ENCODE measurements at places on chromosomes 13 and 19.
A peak's percentile ranks its signal among the peaks of the same experiment; 100 is the strongest.

GRCh38 chr13:40120288-40120687, 464.8 kb downstream of the COG6 start:
- DNase-seq: no peak

DNA sequence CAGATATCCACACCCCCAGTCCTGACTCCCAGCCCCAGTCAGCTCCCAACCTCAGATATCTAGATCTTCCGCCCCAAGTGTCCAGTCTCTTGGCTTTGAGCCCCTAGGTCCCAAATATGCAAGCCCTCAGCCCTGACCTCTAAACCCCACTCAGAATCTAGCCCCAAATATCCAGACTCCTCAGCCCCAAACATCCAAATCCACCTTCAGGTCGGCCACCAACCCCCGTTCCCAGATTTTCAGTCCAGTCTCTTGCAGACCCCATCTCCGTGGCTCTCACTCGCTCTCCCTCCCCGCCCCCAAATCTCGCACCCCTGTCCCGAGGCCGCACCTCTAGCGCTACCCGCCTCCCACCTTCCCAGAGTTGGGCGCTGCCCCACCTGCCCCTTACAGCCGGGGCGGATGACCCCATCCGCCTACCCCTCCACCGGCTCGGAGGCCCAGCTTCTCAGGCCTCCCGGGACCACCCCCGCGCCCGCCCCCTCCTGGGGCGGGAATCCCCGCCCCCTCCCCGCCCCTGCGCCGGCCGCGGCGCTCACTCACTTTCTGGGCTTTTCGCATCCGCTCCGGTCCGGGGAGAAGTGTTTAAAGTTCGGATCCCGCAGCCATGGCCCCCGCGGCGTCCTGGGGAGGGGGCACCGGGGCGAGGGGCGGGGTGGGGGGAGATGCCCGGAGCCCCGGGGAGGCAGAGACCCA, 604 bp downstream of the ERFL start:
- no peak for DNase-seq

DNA sequence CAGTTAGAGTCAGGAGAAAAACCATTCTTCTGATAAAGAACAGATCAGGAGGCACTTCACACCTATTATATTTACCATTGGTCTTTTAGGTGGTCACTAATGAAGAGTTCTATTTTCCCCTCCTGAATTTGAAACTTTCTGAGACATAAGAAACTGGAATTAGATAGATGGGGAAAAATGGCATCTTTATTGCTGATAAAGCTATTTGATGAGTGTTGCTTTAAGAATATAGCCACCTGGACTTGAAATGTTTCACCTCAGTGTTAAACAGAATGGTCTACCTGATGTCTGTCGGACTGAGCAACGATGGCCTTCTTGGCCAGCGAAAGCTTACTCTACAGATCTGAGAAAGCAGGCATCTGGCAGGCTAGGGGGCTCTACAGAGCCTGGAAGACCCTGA, 107.0 kb downstream of the SLITRK5 start:
- no peak for DNase-seq

DNA sequence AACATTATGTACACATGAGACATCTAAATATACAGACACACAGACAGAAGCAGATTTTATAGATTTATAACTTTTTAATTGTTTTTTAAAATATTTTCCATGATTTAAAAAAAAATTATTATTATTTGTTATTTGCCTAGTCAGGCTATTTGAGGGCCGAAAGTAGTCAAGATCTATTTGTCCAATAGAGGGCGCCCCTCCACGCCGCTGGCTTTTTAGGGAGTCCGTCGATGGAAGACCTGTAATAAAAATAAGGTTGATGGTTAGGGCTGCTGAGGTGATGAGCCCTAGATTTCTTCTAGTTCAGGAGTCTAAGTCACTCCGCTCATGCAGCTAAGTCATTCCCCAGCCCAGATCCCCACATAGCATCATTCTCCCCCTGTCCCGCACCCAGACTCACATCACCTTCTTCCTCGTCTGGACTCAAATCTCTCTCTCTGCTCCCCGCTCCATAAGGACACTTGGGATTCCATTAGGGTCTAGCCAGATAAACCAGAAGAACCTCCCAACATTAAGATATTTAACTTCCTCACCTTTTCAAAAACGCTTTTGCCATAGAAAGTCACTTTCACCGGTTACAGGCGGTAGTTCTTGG, 33.9 kb upstream of the CEACAM21 start:
- no peak for DNase-seq

GRCh38 chr19:1167687-1168571, 6.1 kb downstream of the SBNO2 start:
- no peak for DNase-seq

DNA sequence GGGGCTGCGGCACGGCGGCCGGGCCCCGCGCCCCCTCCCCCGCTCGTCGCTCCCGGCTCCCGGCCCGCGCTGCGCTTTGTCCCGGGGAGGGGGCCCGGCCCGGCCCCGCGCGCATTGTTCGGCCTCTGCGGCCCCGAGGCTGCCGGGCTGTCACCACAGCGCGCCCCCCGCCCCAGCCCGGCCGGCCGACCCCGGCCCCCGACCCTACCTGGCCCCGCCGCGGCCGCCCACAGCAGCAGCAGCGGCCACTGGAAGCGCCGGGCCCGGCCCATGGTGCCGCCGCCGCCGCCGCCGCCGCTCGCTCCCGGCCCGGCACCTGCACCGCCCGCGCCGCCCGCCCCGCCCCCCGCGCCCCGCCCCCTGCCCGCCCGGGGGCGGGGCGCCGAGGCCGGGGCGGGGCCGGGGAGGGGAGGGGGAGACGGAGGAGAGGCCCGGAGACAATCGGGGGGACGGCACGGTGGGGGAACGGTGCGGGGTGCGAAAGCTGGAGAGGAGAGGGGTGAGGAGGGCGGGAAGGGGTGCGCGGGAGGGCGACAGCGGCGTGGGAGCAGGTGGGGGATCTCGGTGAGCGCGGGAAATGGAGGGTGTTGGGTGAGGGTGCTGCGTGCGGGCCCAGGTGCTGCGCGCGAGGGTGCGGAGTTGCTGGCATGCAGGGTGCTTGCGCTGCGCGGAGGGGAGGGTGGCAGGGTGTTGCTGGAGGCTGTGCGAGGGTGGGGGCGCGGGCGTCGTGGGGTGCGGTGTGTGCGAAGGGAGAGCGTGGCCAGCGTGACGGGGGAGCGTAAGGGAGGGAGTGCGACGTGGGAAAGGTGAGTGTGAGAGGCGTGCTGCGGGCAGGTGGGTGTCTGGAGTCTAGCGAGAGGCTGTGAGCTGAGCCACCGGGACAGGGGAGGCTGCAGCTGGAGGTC, at the start of gene CADM4:
Gene CADM4, minus strand, starts transcription at position 332 of the 905 bp plus-strand sequence. Its CDS starts 60 bp downstream, at position 272.
- peak; percentile 60 for DNase-seq

DNA sequence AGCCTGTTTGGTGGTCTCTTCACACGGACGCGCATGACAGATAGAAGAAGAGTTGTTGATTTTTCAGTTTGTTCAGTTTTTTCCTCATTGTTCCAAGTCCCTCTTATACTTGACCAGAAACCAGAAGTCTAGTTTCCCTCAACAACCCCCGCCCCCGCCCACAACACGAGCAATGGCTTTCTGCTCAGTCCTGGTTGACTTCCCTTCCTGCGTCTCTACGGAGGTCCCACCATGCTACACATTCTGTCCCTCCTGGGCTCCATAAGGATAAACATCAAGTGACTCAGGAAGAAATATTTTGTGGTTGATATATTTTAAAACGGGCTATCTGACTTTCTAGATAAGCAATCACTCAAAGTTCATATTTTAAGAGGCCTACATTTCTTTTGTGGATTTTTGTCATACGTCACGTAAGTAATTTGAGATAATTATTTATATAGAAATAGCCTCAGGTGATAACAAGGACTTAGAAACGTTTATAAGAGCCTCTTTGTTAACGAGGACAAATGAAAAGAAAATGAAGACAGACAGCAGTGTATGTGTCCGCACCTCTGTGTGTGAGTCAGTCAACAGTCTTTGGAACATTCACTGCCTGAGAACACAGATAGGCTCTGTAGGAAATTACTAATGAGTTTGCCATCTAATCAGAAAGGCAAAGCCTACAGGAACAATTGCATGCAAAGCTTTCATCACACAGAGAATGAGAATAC, 214.4 kb downstream of the RAP2A start:
- no peak for DNase-seq

DNA sequence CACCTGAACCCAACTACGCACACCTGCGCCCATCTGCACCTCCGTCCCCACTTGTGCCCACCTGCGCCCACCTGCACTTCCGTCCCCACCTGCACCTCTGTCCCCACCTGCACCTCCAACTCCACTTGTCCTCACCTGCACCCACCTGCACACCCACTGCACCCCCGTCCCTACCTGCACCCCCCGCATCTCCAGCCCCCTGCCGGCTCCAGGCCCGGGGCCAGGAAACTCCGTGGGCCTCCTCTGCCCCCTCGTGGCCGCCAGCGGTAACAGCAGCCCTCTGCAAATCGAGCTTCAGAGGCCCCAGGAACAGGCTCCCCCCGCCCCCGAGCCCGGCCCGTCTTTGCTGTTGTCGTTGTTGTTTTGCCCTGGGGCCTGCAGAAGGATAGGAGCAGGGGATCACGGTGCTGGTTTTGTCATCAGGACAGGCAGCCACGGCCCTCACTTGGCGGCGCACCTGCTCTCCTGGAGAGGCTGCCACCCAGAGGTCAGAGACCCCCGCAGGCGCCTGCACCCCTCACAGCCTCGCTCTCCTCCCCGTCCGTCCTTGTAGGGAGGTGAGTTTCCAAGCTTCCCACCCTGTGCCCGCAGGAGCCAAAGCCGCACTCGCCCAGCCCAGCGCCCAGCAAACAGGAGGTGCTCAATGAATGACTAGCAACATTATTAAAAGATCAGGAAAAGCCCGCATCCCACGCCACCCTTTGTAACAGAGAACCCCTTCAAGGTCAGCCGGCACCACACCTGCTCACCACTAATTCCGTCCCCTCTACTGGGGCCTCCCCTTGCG, 65.4 kb downstream of the GNG7 start:
- peak; percentile 59 for DNase-seq

DNA sequence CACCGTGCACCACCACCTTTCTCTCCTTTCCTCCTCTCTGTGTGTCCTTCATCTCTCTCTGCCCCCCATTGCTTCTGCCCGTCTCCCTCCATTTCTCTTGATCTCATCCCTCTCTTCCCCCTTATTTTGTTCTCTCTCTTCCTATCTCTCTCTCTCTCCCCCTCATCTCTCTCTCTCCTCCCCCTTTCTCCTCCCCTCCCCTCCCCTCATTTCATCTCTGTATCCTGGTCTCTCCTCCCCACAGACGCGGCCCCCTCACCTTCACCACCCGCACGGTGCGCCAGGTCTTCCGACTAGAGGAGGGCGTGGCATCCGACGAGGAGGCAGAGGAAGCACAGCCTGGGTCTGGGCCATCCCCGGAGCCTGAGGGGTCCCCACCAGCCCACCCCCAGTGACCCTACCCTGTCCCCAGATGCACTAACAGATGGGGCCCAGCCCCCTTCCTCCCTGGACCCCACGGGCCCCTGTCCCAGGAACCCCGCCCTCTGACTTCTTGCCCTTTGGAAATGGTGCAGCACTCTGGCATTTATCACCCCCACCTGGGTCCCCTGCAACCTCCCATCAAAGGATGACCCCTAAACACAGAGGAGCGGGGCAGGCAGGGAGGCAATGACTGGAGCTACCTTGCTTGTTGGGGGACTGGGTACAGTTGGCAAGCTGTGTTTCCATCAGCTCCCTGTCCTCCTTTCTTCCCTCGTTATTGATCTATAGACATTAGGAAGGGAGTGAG, 19.6 kb downstream of the KCNC3 start:
- no peak for DNase-seq

DNA sequence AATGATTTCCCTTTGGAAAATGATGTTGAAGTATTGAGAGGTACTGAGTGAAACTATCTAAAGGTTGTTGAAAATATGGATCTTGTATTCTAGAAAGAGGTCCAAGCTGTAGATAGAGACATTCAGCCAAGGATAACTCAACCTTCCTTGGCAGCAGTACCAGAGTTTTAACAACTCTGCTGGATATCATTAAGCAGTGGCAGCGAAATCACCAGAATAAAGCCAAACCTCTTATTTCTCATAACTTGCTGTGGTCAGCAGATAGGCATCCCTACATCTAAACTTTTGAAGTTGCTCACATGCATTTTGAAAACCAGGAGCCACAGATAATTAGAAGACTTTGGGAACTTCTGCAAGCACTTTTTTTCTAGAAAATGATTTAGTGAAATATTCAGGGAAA, 559.8 kb downstream of the IRS2 start:
- no peak for DNase-seq

DNA sequence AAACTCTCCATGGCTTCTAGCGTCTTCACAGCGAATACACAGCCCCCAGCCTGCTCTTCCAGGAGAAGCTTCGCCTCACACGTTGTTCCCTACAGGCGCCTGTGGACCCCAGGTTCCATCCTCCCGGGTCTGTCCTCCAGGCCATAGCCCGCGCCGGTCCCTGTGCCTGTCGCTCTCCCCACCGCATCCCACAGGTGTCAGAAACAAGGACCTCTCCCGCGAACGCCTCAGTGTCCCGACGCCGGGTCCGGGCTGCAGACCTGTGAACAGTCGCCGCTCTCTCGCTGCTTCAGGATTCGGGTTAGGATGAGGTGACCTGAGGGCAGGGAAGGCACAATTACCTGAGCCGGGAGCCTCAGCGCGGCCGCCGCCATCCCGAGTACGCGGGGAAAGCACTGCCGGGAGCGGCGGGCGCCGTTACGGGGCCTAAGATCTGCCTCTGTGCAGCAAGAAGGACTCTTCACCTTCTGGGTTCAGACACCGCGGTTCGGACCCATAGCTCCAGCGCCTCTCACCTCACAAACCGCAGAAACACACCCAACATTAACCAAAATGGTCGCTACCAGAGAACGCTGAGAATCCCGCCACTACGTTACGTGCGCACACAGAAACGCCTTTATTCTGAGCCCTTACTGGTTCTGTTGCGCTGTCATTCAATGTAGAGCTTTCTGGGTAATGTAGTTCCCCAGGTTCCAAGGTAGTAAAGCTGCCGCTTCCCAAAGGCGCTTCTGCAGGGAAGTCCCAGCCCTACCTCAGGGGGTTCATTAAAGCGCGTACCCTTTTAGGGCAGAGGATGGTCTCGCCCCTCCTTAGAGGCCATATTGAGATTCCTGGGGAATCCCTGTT, at the start of gene ZNF418:
Gene ZNF418, minus strand, starts transcription at position 583 of the 846 bp plus-strand sequence. CDS start 1,580 bp downstream, outside the sequence.
- peak; percentile 72 for DNase-seq

DNA sequence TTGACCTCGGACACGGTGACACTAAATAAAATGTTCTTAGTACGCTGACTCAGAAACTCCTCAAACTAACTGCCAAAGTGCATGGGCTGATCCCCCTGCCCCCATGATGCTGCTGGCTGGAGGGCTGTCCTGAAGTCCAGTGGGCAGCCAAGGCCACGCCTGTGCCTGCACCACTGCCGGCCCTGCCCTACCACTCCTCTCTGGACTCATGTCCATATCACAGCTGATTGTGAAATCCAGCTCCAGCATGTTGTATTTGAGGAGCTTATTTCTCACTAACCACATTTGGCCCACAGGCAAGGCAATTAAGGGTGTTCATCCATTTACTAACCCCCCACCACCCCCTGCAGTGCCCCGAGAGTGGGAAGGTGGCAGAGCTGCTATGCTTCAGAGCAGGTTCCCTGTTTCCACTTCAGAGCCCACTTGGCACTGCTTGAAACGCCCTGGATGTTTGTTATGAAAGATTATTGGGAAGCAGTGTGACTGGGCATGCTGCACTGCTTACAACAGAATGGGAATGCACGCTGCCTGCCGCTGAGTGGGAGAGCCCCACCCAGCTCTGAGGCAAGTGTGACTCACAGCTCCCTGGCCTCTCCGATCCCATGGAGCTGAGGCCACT, 114.0 kb downstream of the UQCRFS1 start:
- DNase-seq: no peak

GRCh38 chr19:14775869-14776586, 2.3 kb downstream of the ADGRE2 start:
- DNase-seq: no peak

Data from caudate nucleus (tissue), 63 donors.